Liver (tissue), 10 donors: ENCODE measurements at places on chromosomes 3 and 15. TPM values are rescaled to one million over a fixed set of nuclear protein-coding genes. Genes with fewer than 3 reads are reported as not detected.

GRCh38 chr15:100174159-100174903 lies 167.4 kb downstream of the ADAMTS17 start:
- no peaks in the 10 kb centered on the region for H3K36me3 ChIP-seq
- no peaks in the 10 kb centered on the region for H3K4me1 ChIP-seq
- no peak overlapping the region for H3K27ac ChIP-seq
- no peak for DNase-seq

DNA sequence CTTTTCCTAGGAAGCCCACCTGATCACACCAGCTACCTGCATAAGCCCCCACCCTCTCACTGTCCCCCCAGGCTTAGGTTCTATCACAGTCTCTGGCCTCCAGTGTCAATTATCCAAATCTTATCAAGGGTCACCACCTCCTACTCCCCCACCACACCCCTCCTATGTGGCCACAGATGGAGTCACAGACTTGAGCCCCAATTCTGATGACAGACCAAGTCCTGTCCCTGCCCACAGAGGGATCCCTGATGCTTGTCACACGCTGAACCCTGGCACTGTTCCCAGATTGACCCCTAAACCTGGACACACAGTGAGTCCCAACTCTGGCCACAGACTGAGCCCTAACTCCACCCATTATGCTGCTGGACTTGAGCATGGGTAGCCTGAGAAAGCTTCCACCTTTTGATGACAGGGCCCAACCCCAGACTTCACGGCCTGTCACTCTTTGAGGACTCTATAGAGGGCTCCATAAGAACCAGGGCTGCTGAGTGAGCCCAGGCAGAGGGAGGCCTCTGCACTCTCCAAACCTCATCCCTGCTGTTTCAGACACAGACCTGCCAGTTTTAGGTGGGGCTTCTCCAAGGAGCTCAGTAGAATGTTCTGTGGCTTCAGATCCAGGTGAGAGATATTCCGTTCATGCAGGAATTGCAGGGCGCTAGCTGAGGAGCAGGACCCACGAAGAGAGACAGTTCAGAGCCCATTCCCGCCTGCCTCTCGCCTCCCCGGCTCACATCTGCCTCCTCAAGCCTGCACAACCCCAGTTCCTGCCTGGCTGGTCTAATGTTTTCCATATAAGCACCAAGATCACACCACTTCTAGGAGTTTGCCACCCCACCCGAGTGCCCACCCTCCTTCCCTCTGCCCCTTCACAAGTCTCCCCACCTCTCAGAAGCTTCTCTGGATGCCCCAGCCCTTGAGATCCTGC lies 1.8 kb downstream of the ULK3 start:
- H3K27ac ChIP-seq: no peak overlapping the region
- H3K4me3 ChIP-seq: no peak overlapping the region
- no peak for DNase-seq
- H3K4me1 ChIP-seq: peaks cover 5% of the 10 kb centered on the region

DNA sequence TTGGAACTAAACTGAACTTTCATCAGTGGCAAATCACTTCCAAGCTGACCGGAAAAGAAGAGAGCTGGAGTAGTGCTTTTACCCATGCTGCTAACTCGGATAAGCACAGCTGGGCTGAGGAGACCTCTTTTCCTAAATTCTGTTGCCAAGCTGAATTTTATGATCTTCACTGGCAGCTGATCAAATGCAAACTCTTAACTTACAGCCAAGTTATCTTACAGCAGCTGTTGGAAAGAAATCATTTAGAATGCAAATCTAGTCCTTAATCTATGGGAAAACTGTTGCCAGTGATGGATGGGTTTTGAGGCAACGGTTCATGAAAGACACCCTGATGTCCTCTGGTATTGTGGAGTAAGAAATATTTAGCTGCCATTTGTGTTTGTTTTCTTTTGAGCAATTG lies 216.5 kb downstream of the ZNF385D start:
- no peak for DNase-seq
- no peak overlapping the region for H3K4me3 ChIP-seq
- no peak overlapping the region for H3K27ac ChIP-seq

SNURF gene
- total RNA-seq: 4.9 TPM

POLG gene
- 41.9 TPM for total RNA-seq

FGD5 gene
- 6.3 TPM for total RNA-seq

SENP7 gene
- total RNA-seq: 9.7 TPM

DNA sequence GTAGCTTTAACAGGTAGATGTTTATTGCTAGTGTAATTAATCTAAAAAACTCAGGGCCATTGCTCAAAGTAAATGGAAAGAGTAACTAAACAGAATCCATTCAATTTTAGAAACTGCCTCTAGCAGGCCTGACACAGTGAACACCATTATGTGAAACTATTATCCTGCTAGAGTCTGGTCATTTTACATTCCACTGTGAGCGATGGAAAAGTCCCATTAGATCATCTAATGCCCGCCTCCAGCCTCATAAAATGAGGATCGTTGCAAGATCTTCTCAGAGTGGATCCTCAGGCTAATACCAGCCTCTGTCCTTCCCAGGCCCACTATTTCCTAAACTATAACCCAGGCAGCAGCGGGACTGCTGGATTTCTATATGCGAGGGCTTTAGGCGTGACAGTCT lies 107.7 kb downstream of the WDR76 start:
- H3K4me1 ChIP-seq: no peaks in the 10 kb centered on the region
- H3K27ac ChIP-seq: no peak overlapping the region
- peaks cover 4% of the 10 kb centered on the region for H3K27me3 ChIP-seq

APBA2 gene
- 2.9 TPM for total RNA-seq

- H3K27ac ChIP-seq: no peak overlapping the region
- H3K4me1 ChIP-seq: peaks cover 46% of the 10 kb centered on the region
- H3K27me3 ChIP-seq: no peaks in the 10 kb centered on the region
- no peaks in the 10 kb centered on the region for H3K36me3 ChIP-seq
Observed at GRCh38 chr3:188516515-188516914, 362.6 kb downstream of the LPP start.

DNA sequence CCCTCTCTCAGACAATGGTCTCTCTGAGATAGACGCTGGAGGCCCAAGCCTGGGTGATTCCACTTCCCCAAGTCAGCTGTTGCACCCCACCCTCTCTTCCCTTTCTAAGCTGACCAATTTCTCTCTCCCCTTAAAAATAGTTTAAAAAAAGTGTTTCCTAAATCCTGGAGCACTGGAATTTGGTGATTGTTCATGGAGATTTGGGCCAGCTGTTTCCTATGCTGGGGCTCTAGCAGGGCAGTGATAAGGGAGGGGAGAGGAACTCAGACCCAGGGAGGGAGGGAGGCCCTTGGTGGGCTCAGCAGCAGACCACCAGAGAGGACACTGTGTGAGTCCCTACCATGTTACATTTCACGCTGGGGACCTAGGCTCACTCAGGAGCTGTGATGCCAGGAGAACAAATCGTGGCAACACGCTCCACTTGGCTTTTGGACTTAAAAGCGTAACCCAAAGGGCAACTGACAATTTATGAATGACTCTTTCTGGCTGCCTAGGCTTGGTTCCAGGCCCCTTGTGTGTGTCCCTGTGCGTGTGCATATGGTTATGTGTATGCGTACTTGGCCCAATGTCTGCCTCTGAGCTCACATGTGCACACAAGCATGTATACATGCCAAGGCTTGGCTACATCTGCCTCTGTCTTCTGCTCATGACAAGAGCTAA lies 59.8 kb upstream of the INSYN1 start:
- no peaks in the 10 kb centered on the region for H3K4me1 ChIP-seq
- no peaks in the 10 kb centered on the region for H3K27me3 ChIP-seq
- DNase-seq: no peak

DNA sequence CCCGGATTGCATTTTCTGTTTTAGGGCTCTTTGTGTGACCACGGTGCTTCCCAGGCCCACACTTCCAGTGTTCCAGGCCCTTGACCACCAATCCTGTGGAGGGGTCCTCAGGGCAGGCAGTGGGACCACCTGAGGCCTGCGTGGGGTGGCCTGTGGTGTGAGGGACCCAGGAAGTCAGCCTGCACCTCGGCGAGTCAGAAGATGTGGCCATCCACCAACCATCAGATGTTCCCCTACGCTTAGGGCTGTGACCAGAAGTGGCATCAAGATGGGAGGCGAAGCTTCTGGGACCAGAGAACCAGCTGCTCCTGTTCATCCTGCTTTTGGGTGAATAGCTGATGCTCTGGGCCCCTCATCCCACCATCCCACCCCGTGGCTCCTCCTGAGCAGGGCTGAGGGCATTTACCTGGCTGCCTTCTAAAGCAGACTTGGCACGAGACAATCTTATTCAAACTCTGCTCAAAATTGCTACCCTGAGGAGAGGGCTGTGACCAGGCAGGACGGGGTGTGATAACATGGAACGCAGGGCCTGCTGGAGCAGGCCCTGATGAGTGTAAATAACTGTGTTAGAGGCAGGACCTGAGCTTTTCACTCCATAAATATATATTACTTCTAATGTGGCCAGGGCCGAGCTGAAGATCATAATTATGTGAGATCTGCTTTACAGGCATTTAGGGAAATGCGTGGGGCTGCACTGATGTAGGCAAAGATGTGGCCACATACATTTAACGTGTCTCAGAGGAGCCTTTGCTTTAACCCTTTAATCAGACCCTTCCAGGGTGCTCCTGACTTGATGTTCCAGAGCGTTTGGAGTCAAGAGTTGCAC lies 28.8 kb downstream of the SMAD3 start:
- no peaks in the 10 kb centered on the region for H3K27me3 ChIP-seq
- no peak overlapping the region for H3K27ac ChIP-seq

HGD gene
- 326 TPM for total RNA-seq

DNA sequence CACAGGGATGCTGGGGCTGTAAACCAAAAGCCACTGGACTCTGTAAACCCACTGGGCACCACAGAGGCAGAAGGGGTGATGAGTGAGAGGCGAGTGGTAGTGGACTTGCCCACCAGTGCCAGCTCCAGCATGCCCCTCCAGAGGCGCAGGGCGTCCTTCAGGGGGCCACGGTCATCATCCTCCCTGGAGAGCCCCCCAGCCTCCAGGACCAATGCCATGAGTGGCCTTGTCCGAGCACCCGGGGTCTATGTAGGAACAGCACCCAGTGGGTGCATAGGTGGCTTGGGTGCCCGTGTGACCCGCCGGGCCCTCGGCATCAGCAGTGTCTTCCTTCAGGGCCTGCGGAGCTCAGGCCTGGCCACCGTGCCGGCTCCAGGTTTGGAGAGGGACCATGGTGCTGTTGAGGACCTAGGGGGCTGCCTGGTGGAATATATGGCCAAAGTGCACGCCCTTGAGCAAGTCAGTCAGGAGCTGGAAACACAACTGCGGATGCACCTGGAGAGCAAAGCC lies at the start of gene BFSP2:
BFSP2 (plus strand) TSS at position 51 of the 510 bp plus-strand sequence; CDS start at position 79, 28 bp downstream.
- DNase-seq: no peak
- H3K4me3 ChIP-seq: no peak within 1 kb of the TSS
- no peaks in the 10 kb centered on the region for H3K27me3 ChIP-seq
- H3K4me1 ChIP-seq: no peaks in the 10 kb centered on the region
- no peak within 1 kb of the TSS for H3K27ac ChIP-seq
- no peaks in the 10 kb centered on the region for H3K36me3 ChIP-seq
